ENCODE measurements at places on chromosomes 7 and 10.
A peak's percentile ranks its signal among the peaks of the same experiment; 100 is the strongest.

GRCh38 chr10:30988831-30989435 lies 42.7 kb downstream of the ZNF438 start:
- DNase-seq: no peak

DNA sequence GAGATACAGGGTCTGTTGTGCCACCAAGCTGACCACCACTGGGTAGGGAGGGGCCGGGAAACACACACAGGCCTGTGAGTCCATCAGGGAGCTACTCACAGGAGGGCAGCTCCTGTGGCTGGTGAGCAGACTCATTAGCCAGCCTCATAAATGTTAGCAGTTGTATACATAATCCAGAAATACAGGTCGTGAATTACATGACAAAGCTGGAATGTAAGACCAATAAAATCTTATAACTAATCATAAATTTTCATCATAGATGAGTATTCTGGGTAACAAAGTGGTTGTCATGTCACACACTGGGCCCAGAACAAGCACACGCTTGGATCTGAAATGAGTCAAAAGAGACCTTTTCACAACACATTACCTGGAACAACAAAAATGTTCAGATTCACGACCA lies 642.6 kb upstream of the AUTS2 start:
- no peak for DNase-seq

- no peak for DNase-seq
These were observed 349.2 kb downstream of the HGF start for GRCh38 chr7:81420526-81421226.

DNA sequence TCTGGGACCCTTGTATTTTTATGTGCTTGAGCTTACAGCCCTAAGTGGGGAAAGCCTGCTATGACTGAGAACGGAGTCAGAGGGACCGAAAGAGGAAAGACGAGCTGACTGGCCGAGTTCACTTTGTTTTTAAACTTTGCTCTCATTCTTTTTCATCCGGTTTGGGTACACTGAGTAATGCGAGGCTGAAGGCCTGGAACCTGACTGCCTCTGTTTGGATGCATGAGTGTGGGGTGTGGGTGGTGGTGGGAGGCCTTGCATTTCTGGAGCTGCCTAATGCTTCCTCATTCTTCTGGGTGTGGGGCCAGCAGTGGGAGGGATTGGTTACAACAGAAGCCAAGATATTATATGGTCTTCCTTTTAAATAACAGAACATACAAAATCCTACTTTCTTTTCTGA lies 155.5 kb downstream of the BUB3 start:
- no peak for DNase-seq

GRCh38 chr7:142962991-142963390 lies 828 bp upstream of the KEL start:
- no peak for DNase-seq

GRCh38 chr7:133821171-133821570 lies 306.0 kb upstream of the LRGUK start:
- no peak for DNase-seq

DNA sequence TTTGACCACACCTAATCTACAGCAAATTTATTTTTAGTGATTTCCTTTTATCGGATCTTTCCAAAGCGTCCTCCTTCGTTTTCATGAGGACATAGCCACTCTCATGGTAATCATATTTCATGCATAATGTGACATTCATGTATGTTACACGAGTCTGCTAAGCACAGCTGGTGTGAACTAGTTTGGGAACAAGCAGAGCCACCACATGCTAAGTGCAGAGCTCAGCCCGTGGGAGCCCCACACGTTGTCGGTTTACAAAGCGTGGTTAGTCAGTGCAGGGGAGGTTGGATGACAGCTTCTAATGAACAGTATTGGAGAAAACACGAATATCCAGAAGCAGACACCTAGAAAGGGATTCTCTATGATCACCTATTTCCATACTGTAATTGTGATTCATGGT lies 78.4 kb upstream of the GJD4 start:
- DNase-seq: no peak

DNA sequence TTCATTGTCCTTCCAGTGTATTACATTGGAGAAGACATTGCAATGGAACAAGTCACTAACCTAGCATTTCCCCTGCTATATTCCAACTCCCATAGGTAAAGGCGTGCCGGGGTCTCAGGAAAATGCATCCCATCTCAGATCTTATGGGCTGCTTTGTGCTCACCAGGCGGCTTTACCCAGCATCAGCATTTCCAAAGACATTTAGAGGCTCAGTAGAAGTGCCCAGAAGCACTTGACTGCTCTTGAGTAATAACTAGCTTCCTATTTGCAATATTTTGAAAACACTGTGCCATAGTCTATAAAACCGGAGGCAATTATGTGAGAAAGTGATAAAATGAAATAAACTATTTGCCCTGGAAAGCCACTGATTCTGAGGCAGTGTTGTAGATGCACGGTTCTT lies 415.0 kb upstream of the NPVF start:
- no peak for DNase-seq

GRCh38 chr10:119042169-119042568 lies 12.7 kb downstream of the NANOS1 start:
- no peak for DNase-seq

DNA sequence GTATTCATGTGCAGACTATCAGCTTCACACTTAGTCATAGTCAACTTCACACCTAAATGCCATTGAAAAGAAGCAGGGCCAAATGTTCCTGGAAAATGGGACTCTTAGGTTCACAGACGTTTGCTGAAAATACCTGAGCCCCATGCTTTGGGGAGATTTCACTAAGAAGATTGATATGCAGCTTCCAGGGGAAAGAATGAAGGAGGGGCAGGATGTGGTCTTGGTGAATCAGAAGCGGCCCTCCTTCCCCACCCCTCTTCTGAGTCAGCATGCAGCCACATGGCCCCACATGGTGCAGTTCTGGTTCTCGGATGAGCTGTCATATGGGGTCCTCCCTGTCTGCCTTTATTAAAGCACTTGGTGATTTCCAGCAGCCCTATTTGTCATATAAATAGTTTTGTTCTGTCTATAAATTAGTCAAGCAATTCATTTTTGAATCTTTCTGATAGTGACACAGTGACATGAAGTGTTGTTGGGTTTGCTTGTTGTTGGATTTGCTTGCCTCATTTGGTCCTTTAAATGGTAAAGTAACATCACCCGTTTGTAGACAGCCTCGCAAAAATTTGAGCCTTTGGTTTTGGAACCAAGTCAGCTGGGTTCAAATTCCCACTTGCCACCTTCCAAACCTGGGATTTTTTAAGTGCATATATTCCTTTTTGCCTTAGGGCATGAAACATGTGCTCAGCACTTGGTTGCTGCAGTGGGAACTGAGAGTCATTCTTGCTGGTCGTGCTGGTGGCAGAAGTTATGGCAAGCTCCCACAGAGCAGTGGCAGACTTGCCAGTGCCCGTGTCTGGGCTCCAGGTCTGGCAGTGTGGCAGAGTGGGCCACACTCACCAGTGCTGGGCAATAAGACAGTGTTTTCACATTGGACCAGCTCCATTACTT lies 68.1 kb upstream of the CDK6 start:
- peak; percentile 89 for DNase-seq

DNA sequence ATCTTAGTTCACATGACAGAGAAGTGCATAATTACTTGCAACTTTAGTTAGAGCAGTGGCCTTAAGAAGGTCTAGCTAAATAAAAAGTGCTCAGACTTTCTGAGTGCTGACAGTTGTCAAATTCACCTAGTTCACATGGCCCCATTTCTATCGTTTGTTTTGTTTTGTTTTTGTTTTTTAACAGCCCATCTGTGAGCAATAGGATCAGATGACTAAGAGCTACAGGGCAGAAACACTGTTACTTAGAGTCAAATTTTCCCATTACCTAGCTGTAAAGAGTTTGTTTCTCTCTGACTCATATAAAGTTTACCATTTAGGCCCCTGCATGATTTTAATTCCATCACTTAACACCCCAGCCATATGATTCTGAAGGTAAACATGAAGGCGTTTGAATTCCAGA lies 18.8 kb downstream of the CAV1 start:
- no peak for DNase-seq

DNA sequence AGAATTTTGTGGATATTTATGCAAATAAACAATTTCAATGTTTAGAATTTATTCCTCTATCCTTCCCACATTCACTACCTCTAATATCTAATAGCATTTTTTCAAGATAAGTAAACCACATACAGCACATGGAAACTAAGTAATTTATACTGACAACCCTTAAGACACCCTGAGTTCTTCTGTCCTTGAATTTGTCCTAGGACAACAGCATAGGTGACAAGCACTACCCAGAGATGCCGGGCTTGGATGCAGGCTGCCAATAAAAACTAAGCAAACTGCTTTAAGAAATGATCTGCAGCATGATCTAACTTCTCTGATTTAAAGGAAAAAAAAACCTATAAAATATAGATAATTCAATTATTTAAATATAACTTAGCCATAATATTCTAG lies 22.7 kb downstream of the NT5C3A start:
- no peak for DNase-seq

- no peak for DNase-seq
These were observed 255.6 kb downstream of the ZEB1 start for GRCh38 chr10:31574577-31574976.

DNA sequence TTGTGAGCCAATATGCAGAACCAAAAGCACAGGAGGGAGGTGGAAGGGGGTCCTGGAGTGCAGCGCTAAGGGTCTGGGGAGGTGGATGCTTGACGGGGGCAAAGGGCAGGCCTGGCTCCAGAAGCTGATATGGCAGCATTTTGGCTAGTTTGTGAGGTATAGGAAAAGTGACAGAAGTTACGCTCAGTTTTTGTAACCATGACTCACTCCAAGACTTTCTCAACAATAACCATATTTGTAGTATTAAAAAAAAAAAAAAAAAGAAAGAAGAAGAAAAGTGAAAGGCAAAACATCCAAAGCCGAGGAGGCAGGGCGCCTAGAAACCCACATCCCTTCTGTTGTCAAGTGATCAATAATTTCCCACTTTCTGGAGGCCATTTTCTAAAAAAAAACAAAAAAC lies 92.3 kb downstream of the RNF216 start:
- DNase-seq: peak; percentile 49

DNA sequence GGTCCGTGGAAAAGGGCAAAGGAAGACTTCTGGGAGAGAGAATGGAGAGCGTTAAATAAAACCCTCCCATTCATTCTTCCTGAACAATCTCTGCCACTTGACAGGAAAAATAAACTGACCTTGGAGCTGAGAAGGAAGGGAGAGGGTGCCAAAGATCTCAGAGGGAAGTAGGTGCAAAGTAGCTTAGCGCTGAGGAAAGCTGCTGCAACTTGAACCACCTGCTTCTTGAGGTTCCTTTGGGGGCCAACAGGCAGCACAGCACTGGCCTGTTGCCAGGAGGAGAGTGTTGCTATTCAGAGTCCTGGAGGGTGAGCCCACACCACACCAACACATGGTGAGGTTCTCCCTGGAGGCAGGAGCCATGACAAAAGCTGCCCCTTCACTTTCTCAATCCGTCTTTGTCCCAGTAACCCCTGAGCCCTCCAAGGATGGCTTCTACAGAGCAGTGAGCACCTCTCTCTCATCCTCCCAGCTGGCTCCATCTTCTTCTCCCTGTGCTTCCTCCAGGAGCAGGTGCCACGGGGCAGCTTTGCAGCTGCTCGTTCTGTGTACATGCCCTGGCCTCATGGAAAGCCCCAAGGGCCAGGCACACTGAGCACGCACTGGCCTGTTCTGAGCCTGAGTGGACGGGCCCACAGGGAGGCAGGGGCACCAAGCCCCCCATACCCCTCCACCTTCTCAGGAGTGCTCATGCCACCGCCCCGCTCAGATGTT lies 101.3 kb downstream of the STRA8 start:
- DNase-seq: no peak

DNA sequence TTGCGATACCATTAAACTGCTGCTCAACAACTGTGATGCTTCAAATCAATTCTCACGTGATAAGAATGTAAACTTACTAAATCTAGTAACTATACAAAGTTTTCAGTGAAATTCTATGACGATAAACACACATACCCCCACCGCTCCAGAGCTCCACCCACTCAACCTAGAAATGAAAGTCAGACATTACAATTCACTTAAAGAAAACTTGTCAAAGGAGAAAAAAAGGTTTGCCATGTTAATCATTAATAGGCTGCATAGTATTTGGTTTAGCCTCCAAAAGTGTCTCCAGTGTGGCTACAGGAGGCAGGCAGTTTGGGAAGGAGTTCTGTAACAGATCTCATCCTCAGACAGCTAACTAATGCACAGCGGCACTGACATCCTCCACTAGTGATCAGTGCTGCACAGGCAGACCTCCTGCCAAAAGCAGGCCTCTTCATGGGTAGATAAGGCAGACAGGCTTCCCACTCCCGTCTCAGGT lies 3.1 kb downstream of the HERPUD2 start:
- DNase-seq: peak; percentile 40

- DNase-seq: no peak
These were observed 653.6 kb downstream of the REEP3 start for GRCh38 chr10:64174666-64175255.

DNA sequence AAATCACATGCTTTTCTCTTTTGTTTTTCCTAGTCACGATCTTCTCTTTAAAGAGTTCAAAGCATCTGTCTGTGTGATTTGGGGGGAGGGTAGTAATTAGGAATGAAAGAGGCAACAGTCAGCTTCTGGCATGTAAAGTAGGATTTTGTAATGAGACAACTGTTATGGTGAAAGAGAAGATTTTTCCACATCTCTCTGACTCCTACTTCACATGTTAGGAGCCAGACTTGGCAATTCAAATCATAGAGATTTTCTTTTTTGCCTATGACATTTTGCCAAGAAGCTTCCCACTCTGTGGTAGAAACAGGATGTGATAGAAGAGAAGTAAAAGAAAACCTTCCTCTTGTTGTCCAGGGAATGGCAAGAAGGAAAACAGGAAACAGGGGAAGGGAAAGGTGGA lies 38.3 kb upstream of the KLHL7 start:
- no peak for DNase-seq

DNA sequence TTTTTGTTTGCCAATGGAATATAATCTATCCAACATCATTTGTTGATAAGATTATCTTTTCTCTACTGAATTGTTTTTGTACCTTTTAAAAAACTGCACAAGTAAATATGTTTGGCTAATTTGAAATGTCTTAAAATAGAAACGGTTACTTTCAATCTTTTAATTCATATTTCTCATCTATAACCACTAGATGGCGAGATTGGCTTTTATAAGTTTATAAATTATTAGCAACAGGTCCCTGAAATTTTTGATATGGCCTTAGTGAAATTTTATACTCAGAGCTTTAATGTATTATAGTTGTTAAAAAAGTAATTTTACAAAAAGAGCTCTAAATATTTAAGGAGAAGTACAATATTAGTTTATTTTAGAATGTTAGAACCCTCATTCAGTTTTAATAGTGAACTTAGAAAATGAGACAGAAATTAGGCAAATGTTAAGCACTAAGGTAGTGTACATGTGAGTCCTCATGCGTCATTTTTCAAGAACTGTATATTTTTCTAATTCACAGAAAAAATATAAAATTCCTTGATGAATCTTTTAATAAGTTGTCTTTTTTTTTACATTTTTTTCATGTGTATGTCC lies 592.5 kb downstream of the ARL4A start:
- DNase-seq: no peak

- DNase-seq: no peak
These were observed 15.7 kb upstream of the ARMC3 start for GRCh38 chr10:22911889-22912762.

DNA sequence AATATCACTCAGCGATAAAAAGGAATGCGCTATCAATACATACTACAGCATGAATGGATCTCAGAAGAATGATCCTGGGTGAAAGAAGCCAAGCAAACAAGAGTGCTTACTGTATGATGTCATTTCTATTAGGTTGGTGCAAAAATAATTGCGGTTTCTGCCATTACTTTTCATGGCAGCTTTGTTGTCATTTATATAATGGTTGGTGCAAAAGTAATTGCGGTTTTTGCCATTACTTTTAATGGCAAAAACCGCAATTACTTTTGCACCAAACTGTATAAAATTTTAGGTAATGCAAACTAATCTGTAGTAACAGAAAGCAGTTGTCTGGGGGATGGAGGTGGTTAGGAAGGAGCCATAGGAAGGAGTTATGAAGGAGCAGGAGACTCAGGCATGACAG lies 318.3 kb upstream of the ZMIZ1 start:
- no peak for DNase-seq
